ENCODE measurements at places on chromosomes 4 and X.

GRCh38 chr4:173420324-173420752 lies 21.4 kb upstream of the SCRG1 start:
- DNase-seq: no peak

DNA sequence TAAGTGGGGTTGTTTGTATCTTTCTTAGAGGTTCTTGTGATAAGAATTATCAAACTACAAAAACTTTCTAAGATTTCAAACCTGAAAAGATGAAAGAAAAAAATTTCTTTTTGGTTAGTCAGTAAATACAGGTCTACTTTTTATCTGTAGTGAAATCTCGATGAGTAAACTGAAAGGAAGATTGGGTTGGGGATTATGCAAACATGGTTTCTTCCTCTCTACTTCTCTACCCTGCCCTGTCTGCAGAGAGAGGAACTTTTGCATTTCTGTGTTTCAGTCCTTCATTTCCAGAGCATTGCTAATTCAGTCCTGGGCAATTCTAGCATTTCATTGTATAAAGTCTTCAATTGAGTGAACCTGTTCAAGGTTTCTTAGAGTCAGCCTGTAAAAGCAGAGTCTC lies 51.6 kb upstream of the IL2 start:
- no peak for DNase-seq

- no peak for DNase-seq
Measured at GRCh38 chr4:175048906-175049305, 130.7 kb downstream of the ADAM29 start.

GRCh38 chr4:3873408-3874027 lies 107.3 kb downstream of the ADRA2C start:
- no peak for DNase-seq

DNA sequence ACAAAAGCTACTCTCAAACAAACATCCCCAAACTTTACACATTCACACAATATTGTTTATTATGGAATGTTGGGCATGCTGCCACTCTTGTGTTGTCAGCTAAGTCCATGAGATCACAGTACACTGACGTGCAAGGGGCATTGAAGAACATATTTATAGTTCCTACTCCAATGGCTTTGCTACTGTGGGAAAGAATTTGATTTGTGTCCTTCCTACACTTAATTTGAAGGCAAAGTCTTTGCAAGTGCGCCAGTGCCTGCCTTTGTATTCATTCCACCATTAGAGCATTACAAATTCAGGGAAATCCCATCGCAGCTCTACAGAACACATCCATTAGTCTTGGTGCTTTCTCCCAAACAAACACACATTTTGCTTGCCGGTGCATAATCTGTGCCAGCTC lies 45.4 kb upstream of the FTHL17 start:
- DNase-seq: no peak

- no peak for DNase-seq
Measured at GRCh38 chr4:41211951-41212615, 2.3 kb downstream of the APBB2 start.

DNA sequence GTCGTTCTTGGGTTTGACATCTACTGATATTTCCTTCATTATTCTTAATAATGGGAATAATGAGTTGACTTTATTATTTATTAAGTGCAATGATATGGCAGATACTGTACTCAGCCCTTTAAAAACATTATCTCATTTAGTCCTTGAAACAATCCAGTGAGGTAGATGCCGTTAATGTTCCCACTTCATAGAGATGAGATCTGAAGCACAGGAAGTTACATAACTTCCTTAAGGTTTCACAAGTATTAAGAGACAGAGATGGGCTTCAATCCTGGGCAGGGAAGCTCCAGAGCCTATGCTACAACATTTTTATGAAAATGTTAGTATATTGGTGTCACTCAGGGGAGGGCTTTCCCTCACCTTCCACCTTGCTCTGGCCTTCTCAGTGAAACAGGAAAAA lies 9.7 kb upstream of the KLHL13 start:
- DNase-seq: no peak

GRCh38 chr4:119087121-119087520 lies 48.5 kb upstream of the MYOZ2 start:
- DNase-seq: no peak

DNA sequence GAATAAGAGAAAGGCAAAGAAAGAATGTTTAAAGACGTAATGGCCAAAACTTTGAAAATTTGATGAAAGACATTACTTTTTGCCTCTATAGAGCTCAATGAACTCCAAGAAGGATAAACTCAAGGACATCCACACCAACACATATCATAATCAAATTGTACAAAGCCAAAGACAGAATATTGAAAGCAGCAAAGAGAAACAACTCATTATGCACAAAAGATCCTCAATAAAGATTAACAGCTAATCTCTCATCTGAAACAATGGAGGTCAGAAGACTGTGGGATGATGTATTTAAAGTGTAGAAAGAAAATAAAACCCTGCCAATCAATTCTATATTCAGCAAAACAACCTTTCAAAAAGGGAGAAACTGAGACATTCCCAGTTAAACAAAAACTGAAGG lies 129.1 kb upstream of the TEX13D start:
- DNase-seq: no peak

GRCh38 chrX:91137883-91138282 lies 296.8 kb upstream of the PABPC5 start:
- DNase-seq: no peak

DNA sequence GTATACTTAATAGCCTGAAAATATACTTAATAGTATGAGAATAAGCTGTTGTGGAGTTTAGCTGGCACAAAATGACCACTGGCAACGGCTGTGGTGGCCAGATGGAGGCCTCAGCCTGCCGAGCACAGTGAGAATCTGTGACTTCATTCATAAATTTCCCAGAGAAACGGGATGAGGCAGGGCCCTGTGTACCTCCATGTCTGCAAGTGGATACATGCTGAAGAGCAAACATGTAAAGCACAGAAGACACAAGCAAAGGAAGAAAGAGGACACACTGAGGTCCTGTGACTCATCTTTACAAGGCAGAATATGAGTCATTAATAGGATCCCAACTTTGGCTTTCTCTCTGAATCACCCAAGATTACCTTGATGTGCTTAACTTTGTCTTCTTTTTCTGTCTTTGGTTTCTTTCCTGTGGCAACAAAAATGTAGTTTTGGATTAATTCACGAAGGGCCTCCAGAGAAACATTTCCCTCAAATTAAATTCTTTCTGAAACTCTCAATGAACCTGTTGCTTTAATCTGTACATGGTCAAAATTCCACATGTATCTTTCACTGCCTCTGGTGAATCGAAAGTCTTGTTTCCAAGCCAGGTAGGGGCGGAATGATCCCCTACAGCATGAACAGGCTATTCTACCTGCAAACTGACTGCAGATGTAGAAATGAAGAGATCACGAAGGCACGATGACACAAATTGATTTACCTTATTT lies 56.4 kb downstream of the IRF2 start:
- no peak for DNase-seq

GRCh38 chrX:143674926-143675325 lies 39.0 kb upstream of the SLITRK4 start:
- DNase-seq: no peak

- no peak for DNase-seq
Measured at GRCh38 chr4:1047106-1047975, 35.9 kb downstream of the FGFRL1 start.

GRCh38 chrX:40617566-40617965 lies 5.7 kb upstream of the MPC1L start:
- DNase-seq: no peak

DNA sequence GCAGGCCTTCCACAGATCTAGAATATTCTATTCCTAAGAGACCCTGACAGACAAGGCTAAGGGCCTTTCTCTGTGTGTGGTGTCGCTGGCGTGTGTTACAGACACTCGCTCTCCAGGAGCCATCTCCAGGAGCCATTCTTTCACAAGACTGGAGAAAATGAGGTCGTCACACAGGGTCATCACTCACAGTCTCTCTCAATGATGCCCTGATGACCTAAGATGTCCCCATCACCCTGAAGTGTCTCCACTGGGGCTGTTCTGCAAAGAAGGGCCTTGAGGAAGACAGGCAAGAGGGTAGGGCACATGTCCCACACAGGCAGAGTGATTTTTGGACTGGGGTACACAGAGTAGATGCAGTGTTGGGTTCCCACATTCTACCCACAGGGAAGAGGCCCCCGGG lies 34.7 kb downstream of the ZFYVE28 start:
- no peak for DNase-seq

DNA sequence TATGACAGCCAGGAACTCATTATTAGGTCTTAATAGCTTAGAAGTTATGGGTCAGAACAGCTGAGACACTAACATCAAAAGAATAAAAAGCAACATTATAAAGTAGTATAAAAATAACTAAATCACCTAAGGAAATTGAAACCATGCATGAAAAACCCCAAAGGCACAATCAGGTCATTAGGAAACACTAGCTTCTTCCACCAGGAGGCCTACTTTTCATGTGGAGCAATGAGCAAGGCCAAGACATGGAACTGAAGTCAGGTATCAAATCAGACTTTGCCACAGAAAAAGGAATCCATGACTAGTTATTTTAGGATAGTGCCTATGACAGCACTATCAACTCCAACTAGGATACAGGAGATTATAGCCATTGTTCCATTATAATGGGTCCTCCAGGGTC lies 7.9 kb downstream of the HUWE1 start:
- no peak for DNase-seq

GRCh38 chr4:87165892-87166291 lies 54.5 kb downstream of the KLHL8 start:
- DNase-seq: no peak

GRCh38 chr4:72376901-72377300 lies 192.1 kb downstream of the ADAMTS3 start:
- DNase-seq: no peak

DNA sequence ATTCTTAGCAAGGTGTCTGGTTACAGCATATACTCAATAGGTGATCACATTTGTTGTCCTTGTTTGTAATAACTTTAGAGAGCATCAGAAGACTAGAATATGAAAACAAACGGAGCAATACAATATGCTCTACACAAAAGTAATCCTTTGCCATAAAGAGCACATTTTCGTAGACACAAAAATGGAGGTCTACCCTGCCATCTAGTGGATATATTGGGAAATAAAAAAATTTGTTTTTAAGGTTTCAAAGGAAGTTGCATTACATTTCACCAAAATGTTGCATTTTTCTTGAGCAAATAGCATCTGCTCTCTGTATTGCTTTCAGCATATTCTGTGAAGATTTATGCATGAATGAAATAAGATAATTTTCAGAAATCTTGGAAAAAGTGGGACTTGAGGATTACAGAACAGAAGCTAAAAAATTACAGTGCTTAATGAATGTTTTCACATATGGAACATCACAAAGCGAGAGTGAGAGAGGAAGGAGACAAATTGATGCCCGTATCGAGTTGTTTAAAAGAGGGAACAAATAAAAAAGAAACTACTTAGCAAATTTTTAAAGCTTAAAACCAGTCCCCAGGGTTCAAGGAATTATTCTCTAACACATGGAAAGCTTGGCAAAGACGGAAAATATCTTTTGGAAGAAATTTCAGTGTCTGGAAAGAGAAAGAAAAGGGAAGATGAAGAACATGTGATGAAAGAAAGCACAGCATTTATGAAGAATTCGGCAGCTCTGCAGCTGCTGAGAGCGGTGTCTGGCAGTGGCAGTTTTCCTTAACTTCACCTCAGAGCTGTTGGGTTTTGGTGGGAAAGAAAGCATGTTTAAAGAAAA lies 390.1 kb downstream of the ANKRD50 start:
- no peak for DNase-seq

- DNase-seq: no peak
Measured at GRCh38 chr4:143355540-143356217, 19.0 kb downstream of the GAB1 start.

GRCh38 chrX:107712231-107713202 lies 63.1 kb downstream of the TSC22D3 start:
- DNase-seq: no peak

GRCh38 chrX:72125331-72126047 lies 6.2 kb downstream of the RTL5 start:
- DNase-seq: no peak

- DNase-seq: no peak
Measured at GRCh38 chrX:1587161-1587560, 4.2 kb upstream of the AKAP17A start.

DNA sequence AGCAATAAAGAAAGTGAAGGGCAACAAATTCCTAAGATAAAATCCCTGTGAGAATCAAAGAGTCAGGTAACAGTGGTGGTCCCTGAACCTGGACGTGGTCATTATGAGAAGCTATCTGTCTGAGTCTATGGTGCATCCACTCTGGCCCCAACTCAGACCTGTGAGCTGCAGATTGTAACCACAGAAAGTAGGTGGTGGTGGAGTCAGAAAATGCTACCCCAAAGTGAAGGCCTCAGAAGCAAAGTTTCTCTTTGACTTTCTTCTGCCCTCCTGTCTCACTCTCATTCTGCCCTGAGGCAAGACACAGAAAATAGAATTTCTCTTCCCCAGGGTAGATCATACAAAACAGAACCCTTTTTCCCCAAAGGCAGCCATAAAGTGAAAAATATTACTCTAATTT lies 84.1 kb upstream of the NEIL3 start:
- DNase-seq: no peak

DNA sequence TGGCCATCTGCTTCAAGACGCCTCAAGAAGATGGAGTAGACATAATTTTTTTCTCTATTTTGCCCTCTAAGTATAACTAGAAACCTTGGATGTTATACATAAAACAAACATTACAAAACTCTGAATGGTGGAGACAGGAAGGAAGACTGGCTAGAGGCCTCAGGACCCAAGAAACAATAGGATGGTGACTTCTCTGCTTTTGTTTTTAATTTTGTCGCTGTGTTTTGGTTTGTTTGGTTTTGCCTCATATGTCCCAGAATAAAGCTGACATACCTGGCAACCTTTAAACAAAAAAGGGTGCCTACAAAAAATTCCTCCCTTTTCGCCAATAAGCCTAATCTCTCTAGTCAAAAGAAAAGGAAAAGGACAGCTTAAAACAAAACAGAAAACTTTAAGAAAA lies 109.1 kb downstream of the PPP4R3C start:
- DNase-seq: no peak

DNA sequence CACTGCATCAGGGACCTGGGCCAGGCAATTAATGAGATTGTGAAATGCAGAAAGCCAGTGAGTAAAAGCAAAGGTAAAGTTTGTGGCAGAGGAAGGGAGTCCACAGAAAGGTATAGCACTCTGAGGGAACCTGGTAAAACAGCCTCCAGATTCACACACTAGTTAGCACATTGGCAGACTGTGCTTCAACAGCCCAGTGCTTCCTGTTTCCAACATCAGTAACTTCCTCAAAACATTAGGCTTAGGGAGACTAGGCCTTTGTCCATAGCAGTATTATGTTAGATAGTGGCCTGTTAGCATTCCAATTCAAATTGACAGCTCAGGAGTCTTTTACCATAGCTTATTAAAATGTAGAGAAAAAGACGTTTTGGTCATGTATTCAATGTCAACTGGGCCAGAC lies 582.6 kb upstream of the ACTRT1 start:
- no peak for DNase-seq

DNA sequence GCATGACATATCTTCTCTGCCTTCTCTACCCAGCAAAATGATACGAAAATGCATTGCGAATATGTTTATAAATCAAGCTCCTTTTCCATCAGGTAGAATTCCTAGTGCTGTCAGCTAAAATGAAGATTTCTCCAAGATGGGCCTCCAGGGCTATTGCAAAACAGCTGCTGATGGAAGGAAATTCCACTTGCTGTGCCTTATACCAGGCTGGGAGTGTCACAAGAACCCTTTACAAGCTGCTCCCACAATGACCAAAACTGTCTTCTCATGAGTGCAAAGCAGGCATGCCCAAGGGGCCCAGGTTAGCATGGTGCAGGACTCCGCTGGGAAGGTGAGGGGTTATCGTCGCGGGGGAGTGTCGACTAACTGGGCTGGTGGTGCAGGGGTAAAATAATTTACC lies 8.7 kb downstream of the HNRNPH2 start:
- DNase-seq: no peak
